ENCODE measurements at places on chromosomes 12 and 14.
A peak's percentile ranks its signal among the peaks of the same experiment; 100 is the strongest.

- H3K4me1 ChIP-seq: no peaks in the 10 kb centered on the region
- H3K27me3 ChIP-seq: no peaks in the 10 kb centered on the region
- H3K36me3 ChIP-seq: no peaks in the 10 kb centered on the region
- no peak overlapping the region for H3K27ac ChIP-seq
- DNase-seq: no peak
- H3K4me3 ChIP-seq: no peak overlapping the region
Observed at GRCh38 chr12:60251091-60251490, 655.3 kb downstream of the SLC16A7 start.

GRCh38 chr12:89156340-89156739 lies 196.0 kb downstream of the DUSP6 start:
- no peak overlapping the region for H3K4me3 ChIP-seq
- no peaks in the 10 kb centered on the region for H3K36me3 ChIP-seq
- no peak for DNase-seq
- no peaks in the 10 kb centered on the region for H3K27me3 ChIP-seq

DNA sequence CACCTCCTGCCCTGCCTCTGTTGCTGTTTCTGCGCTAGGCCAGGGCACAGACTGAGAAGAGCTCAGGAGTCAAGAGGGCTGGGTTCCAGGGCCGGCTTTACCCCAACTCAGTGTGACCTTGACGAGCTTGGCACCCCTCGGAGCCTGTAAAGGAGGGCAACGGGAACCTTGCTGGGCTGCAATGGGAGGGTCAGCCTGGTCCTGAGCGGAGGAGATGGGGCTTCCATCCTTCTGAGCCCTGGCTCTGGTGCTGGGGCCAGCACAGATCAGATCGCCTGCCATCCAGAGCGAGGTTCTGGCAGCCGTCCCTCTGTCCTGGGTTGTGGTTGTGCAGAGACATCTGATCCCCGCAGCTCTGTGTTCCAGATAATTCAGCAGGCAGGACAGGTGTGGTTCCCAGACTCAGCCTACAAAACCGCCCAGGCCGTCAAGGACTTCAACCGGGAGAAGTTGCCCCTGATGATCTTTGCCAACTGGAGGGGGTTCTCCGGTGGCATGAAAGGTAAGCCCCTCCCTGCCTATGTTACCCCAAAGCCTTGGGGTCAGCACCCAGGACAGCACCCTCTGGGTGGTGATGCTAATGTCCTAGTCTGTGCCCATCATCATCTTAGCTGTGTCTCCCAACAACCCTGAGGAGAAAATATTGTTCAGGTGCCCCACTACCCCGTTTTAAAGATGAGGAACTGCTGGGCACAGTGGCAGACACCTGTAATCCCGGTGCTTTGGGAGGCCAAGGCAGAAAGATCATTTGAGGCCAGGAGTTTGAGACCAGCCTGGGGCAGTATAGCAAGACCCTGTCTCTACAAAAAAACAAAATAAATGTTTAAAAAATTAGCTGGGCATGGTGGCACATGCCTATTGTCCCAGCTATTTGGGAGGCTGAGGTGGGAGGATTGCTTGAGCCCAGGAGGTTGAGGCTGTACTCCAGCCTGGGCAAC lies 50.2 kb downstream of the FOXN4 start:
- no peak overlapping the region for H3K27ac ChIP-seq
- no peaks in the 10 kb centered on the region for H3K27me3 ChIP-seq
- no peaks in the 10 kb centered on the region for H3K4me1 ChIP-seq
- no peaks in the 10 kb centered on the region for H3K36me3 ChIP-seq
- H3K4me3 ChIP-seq: no peak overlapping the region

DNA sequence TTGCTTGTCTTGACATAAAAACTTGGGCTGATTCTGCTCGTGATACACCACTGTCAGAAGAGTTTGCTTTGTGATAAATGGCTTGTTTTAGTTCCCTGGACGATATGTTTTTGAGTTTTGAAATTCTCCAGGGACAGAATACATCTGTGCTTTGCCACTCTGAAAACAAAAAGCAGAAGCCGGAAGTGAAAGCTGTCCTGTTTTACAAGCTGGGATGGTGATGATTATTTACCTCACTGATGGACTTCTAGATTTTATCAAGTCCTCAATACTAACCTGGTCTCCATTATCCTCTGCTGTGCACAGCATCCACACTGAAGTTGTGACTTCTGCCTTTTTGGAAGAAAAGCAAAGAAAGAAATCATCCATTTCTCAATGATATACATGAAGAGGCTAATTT lies 251.6 kb downstream of the TRHDE start:
- H3K4me3 ChIP-seq: no peak overlapping the region
- H3K4me1 ChIP-seq: peaks cover 3% of the 10 kb centered on the region
- H3K36me3 ChIP-seq: no peaks in the 10 kb centered on the region

- H3K4me1 ChIP-seq: no peaks in the 10 kb centered on the region
- DNase-seq: no peak
- no peak overlapping the region for H3K27ac ChIP-seq
- H3K4me3 ChIP-seq: no peak overlapping the region
Observed at GRCh38 chr12:84877340-84877739, 35.3 kb downstream of the SLC6A15 start.

GRCh38 chr14:101956179-101956885 lies 8.0 kb upstream of the DYNC1H1 start:
- peaks cover 2% of the 10 kb centered on the region for H3K4me1 ChIP-seq
- no peaks in the 10 kb centered on the region for H3K27me3 ChIP-seq
- H3K36me3 ChIP-seq: no peaks in the 10 kb centered on the region
- no peak overlapping the region for H3K27ac ChIP-seq
- no peak for DNase-seq

DNA sequence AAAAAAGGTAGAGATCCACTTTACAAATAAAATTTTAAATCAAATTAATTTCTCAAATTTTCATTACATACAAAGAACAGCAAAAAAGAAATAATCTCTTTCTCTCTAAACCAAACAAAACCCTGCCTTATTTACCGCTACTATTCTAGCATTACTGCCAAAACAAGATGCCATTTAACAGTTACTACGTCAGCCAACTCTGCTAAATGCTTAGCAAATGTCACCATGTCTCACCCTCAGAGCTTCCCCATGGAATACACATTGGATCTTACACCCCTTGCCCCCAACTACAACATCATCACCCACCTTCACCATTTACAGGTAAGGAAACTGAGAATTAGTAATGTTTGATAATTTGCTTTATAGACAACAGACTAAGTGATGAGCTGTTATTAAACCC lies 23.0 kb upstream of the NR2C1 start:
- H3K27ac ChIP-seq: no peak overlapping the region
- H3K4me3 ChIP-seq: no peak overlapping the region
- H3K36me3 ChIP-seq: peaks cover 2% of the 10 kb centered on the region
- peaks cover 29% of the 10 kb centered on the region for H3K4me1 ChIP-seq

DNA sequence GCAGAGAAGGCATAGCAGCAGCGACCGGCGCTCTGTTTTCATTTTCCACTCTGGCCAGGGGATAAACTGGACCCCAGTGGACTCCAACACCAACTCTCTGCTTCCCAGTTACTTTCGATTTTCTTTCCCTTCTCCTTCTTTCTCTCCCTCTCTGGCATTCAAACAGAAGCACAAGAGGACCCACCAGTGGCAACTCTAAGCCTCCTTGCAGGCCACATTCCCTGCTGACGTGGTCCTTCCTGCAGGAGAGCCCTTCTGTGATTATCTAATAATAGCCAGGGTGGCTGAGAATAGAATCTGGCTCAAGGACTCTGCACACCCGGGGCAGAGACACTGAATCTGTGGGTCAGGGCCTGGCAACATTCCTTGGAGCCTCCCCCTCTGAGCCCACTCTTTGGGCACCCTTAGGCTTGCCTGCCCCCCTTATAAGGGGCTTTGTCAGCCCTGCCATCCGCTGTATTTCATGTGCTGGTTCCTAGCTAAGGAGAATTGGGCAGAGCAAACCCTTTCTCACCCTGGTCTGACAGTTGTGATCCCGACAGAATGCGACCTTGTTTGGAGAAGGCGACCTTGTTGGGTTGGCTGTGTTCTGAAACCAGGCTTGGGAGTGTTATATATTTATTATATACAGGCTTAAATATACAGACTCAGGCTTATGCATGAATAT lies 8.2 kb upstream of the HOXC6 start:
- no peak for DNase-seq
- no peaks in the 10 kb centered on the region for H3K36me3 ChIP-seq
- H3K4me1 ChIP-seq: peaks cover 19% of the 10 kb centered on the region
- no peaks in the 10 kb centered on the region for H3K27me3 ChIP-seq
- H3K4me3 ChIP-seq: no peak overlapping the region

DNA sequence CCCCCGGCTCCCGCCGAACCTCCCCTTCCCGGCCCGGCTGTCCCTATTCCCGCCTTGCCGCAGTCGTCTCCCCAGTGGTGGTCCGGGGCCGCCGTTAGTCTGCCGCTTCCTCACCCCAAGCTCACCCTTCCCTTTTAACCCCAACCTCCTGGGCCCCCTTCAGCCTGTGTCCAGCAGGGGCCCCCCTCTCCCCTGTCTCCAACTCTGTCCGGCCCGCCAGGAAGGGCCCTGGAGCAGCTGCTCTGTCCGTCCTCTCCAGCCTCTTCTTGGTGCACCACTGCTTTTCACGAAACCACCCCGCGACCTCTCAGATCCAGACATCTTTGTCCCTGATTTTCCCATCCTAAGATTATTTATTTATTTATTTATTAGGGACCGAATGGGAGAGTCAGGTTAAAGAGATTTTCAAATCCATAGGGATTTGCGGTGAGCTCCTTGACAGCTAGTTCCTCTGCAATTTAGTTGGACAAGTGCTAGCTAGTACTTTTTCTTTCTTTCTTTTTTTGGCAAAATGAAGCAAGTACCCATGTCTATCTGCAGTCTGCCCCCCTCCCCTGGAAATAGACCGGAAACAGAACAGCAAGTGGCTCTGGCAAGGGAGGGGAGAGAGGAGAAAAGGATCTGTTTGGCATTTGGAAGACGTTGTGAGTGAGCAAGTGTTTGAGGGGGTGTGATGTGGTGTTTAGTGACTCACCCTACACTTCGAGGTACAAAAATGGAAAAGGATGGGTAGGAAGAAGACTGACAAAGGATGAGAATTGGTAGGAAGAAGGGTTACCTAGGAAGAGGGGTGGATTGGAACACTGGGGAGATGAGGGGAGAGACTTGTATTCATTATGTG lies 632 bp downstream of the UBR7 start:
- peak overlapping the region; percentile 98 for H3K4me3 ChIP-seq
- no peaks in the 10 kb centered on the region for H3K36me3 ChIP-seq
- no peaks in the 10 kb centered on the region for H3K4me1 ChIP-seq
- H3K27me3 ChIP-seq: no peaks in the 10 kb centered on the region
- peak overlapping the region; percentile 97 for H3K27ac ChIP-seq

DNA sequence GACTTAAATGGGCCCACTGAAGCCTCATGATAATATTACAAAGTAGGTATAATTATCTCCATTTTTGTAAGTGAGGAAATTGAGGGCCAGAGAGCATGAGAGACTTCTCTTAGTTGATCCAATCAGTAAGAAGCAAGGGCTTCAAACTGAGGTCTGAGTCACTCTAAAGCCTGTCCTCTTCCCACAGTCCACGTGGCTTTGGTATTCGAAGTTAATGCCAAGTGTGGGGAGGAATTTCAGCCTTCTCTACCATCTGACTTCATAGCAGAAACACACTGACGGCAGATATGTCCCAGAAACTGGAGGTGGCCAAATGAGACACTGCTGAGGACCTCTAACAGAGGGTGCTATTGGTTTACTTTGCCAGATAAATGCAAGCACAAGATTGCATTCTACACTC lies 114.4 kb upstream of the OVCH1 start:
- H3K4me3 ChIP-seq: no peak overlapping the region
- H3K27ac ChIP-seq: no peak overlapping the region
- no peak for DNase-seq
- no peaks in the 10 kb centered on the region for H3K36me3 ChIP-seq
- no peaks in the 10 kb centered on the region for H3K4me1 ChIP-seq

DNA sequence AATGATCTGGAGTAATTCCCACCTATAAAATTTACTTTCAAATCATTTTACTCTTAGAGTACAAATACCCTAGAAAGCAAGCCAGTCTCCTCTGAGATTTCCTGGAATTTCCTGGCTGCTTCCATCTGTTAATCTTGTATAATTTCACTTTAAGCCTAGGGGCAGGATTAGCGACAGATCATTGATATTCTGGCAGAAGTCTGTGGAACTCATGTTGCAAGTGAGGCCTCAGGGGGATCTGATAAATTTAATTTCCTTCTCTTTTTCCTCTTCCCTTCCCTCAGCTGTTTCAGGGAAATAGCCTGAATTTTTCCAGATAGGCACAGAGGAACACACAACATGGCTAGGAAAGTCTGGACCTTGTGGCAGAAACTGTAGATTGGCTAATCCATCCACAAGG lies 5.9 kb upstream of the KRT6A start:
- no peak overlapping the region for H3K4me3 ChIP-seq
- no peaks in the 10 kb centered on the region for H3K36me3 ChIP-seq
- DNase-seq: no peak
- no peaks in the 10 kb centered on the region for H3K27me3 ChIP-seq

- no peak for DNase-seq
- H3K4me3 ChIP-seq: no peak overlapping the region
- H3K27me3 ChIP-seq: no peaks in the 10 kb centered on the region
Observed at GRCh38 chr12:49716553-49716952, 9.3 kb upstream of the FMNL3 start.
